Right renal pelvis (tissue), 4 donors: ENCODE measurements at places on chromosomes 6 and 20. TPM values are rescaled to one million over a fixed set of nuclear protein-coding genes. Genes with fewer than 3 reads are reported as not detected.
A peak's percentile ranks its signal among the peaks of the same experiment; 100 is the strongest.

TNF gene
- polyA plus RNA-seq, result 0.28 TPM

DNA sequence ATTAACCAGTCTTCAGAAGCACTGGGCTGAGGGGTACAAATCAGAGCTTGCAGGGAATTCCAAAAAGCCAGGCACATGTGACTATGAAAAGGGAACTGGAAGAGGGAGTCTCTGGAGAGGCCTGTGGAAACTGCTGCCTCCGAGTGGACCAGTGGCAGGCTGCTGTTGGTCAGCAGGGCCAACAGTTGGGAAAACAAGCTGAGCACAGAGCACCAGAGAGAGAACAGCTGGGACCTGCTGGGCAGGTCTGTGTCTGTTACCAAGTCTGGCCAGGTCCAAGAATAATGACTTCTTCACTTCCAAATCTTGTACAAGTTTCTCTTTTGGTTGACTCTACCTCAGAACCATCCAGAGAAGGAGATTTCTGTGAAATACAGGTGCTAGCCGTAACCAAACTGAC is 81.4 kb downstream of the LIN28B start:
- no peak for DNase-seq

GRCh38 chr6:31094389-31094881 is 17.9 kb downstream of the C6orf15 start:
- no peak for DNase-seq

GRCh38 chr20:4956200-4956810 is 45.0 kb downstream of the SLC23A2 start:
- DNase-seq, result no peak

DNA sequence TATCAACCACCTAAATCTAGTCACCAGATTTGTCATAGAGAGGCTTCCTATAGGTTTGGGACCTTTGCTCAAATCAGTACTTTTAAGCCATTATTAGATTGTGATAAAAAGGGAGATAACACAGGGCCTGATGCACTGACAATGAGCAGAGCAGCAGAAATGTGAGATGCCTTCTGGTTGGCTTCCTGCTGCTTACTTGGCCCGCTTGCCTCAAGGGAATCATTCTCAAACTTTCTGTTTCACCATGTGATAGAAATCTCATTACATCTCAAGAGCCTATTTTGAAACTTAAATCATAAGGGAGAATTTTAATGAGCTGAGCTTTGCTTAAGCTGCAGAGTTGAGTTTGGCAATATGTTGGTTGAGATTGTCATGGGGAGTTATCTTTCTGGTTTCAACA is 606.0 kb downstream of the DHX35 start:
- DNase-seq, result no peak

DNA sequence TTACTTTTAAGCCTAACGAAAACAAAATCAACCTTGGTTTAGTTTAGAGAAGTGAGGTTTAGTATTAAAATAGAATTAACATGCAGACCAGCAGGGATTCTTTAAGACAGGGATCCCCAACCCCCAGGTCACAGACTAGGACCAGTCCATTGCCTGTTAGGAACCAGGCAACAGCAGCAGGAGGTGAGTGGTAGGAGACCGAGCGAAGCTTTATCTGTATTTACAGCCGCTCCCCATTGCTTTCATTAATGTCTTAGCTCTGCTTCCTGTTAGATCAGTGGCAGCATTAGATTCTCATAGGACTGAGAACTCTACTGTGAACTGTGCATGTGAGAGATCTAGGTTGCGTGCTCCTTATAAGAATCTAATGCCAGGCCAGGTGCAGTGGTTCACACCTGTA is 225.9 kb downstream of the NKAIN2 start:
- DNase-seq, result no peak

DNA sequence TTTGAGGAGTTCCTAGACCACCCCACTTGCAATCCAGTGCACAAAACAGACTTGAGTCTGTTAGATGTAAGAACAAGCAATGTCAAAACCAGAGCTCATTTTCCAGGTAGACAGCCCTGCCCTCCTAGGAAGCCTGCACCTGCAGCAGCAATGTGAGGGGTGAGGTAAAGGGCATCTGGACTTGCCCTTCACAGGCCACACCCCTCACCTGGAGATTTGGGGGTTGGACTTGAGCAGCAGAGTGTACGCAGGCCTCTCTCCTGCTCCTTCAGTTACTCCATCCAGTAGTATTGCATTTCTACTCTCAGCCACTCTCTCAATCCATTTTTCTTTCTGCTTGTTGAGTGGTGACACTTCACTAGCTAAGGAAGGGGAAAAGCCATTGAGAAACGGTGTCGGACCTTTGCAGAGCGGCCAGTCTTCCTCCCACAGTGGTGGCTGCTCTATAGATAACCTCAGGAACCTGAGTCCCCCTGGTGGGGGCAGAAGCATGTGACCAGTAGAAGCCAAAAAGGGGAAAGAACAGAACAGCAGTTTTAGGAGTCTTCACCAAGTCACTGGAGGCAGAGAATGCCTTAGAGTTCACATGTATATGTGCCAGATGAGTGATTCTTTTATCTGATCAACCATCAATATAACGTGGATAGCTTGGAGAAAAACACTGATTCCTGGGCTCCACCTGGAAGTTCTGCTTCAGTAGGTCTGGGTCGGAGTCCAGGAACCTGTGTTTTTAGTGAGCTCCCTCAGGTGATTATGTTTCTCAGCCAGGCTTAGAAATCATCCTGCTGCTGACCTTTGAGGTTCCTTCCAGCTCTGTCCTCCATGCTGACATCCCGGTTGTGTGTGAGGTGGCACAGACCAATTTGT is 28.0 kb downstream of the ARFGEF2 start:
- no peak for DNase-seq

TCF21 gene
- 210 TPM for polyA plus RNA-seq

- DNase-seq, result peak; percentile 55
These were observed 3.4 kb upstream of the TUBB2B start for GRCh38 chr6:3230900-3231246.

TP53TG5 gene
- polyA plus RNA-seq, result 1.4 TPM

DNA sequence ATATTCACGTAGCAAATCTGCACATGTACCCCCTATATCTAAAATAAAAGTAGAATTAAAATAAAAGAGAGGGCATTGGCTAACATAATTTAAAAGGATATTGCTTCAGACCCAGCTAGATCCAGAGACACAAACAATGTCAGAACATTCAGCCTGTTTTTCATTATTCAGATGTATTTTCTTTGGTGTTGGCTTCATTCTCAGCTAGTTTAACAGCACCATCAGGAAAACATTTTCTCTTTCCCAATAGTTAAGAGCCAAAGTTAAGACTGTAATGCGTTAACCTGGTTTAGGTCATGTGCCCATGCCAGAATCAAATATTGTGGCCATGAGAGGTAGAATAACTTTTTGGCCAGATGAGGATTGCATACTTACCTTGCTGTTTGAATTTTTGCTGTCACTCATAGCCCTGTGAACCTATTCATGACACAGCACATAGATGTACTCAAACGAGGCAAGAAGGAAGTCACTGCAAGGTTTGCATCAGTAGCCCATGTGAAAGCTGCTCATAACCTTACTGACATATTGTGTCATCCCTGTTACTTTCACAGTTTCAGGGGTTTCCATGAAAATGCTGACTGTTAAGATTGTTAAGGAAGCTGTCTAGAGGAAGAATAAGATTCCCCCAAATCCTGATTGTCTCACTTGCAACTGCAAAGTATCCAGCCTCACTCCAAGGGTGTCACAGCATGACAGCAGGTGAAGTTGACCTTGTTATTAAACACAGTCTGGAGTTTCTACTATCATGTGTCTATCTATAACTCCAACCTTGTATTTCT is 233.1 kb downstream of the PACRG start:
- no peak for DNase-seq

GRCh38 chr6:93468291-93468690 is 48.9 kb upstream of the EPHA7 start:
- DNase-seq, result peak; percentile 10

DNA sequence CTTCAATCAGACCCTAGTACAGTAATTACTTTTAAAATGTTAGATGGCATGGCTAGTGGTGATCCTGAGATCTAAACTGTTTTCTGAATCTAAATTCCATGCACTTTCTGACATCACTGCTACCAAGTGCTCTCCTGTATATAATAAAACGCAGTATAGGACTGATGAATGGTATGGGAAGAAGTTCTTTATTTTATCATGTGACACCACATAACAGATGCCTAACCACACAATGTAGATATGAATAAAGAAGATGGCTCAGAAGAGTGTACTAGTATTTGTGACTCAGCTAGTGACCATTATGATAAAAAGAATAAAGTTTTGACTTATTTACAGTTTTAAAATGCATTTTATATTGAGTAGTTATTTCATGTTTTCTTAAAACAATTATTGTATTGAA is 8.5 kb downstream of the NDUFAF4 start:
- no peak for DNase-seq

DNA sequence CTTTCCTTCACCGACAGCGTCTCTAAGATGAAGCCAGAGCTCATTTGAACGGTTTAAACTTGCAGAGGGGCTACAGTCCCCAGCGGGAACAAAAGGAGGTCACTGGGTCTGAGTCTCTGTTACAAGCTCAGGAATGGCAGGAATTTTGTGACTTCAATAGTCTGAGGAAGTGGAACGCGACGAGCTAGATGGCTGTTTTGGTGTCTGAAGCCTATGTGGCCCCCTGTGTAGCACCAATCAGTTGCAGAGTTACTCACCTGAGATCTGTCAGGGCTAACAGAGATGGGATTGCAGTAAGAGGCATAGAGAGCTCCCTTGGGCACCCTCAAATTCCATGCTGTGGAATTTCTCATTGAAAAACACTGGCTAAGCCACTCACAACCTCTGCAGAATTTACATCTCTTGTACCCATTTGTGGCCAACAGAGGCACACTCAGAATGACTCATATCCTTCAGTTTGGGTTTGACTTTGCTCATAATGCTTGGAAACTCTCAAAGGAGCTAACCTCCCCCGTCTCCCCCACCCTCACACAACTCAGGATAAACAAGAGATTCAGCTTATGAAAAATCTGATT is 7.1 kb upstream of the TCP11 start:
- no peak for DNase-seq

PMEPA1 gene
- polyA plus RNA-seq, result 23.7 TPM

RNF217 gene
- polyA plus RNA-seq, result 16.4 TPM

GRCh38 chr20:58359441-58359840 is 29.6 kb upstream of the VAPB start:
- no peak for DNase-seq

HINT3 gene
- polyA plus RNA-seq, result 35.8 TPM
